CMK (cell line): ENCODE measurements at places on chromosomes 6 and 20.

GRCh38 chr6:3895312-3895653 lies 46.1 kb downstream of the FAM50B start:
- no peak for DNase-seq

DNA sequence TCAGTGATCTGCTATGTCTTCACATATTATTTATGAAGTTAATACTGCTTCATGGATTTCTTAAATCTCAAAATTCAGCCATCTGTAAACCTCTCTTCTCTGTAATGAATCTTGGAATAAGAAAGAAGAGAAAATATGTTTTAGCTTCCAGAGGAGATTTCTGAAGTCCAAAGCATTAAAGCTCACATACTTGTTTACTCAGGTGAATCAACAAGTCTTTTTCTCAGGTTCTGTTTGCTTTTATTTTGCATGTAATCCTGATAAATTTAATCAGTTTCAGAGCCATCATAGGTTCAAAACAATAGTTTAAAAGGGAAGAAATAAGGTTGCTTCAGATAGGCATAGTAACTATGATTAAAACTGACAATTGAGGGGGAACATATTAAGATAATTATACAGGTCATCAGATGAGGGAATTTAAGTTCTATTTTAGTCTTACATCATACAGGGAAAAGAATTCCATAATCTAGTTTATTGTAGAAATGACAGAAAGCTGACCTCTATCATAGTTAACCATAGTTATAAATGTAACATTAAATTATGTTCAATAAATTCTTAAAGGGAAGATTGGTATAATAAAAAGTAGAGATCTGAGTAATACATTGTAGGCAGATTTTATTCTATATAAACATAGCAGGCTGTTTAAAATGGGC lies 716.2 kb downstream of the EYS start:
- no peak for DNase-seq

- DNase-seq, result no peak
Observed at GRCh38 chr20:2293971-2294370, 1.8 kb upstream of the TGM3 start.

- DNase-seq, result no peak
Observed at GRCh38 chr6:40856271-40856670, 182.8 kb downstream of the UNC5CL start.

- DNase-seq, result no peak
Observed at GRCh38 chr6:9948678-9949077, 466.2 kb downstream of the TFAP2A start.

DNA sequence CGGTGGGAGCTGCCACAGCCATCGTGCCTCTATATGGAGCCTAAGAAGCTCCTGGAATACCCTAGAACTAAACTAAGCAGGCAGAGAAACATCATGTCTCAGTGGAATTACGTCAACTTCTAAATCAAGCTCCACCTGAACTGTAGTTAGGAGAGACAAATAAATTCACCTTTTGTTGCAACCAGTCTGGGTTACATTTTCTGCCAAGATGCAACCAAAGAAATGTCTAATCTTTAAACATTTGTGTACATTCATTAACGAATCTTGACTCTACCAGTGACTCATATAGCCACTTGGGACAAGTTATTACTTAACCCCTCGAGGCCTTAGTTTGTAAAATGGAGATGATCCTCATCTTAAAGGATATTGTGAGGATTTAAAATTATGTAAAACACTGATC lies 8.9 kb downstream of the PTPRK start:
- DNase-seq, result no peak
